ENCODE measurements at places on chromosomes 7 and 10. TPM values are rescaled to one million over a fixed set of nuclear protein-coding genes. Genes with fewer than 3 reads are reported as not detected.

The GATAD1 gene
- 13.8 TPM for total RNA-seq

The CXCL12 gene
- not detected for total RNA-seq

The MRPS24 gene
- 77.6 TPM for total RNA-seq

The NAT16 gene
- total RNA-seq: not detected

The CACNB2 gene
- total RNA-seq: not detected

The IDE gene
- 29.0 TPM for total RNA-seq

The TUBB8 gene
- 0.42 TPM for total RNA-seq

The DIP2C gene
- 2.0 TPM for total RNA-seq

The RPEL1 gene
- not detected for total RNA-seq

The TMEM229A gene
- not detected for total RNA-seq

The PRKAR2B gene
- 1.4 TPM for total RNA-seq

The FHIP2A gene
- 34.2 TPM for total RNA-seq

The GFRA1 gene
- not detected for total RNA-seq

The SUN3 gene
- total RNA-seq: not detected
